Activated T-helper 1 cell treated with anti-CD3 and anti-CD28 coated beads, Interleukin-12 subunit alpha, Interleukin-12 subunit beta, Interleukin-2, Interleukin-4 antibody, amounts not matched to agents 30 ng/mL and 10 ng/mL and 1 ng/mL, durations not matched to agents 14 hours and 24 hours and 36 hours (primary cell): ENCODE measurements at places on chromosomes 12 and 14. TPM values are rescaled to one million over a fixed set of nuclear protein-coding genes. Genes with fewer than 3 reads are reported as not detected.

GRCh38 chr12:19681007-19681406 lies 241.7 kb downstream of the AEBP2 start:
- no peak for DNase-seq

The USP44 gene
- total RNA-seq, result 3.6 and 4.4 TPM in 2 replicates

The ADGRD1 gene
- 0.18 and 0.59 TPM in 2 replicates for total RNA-seq

DNA sequence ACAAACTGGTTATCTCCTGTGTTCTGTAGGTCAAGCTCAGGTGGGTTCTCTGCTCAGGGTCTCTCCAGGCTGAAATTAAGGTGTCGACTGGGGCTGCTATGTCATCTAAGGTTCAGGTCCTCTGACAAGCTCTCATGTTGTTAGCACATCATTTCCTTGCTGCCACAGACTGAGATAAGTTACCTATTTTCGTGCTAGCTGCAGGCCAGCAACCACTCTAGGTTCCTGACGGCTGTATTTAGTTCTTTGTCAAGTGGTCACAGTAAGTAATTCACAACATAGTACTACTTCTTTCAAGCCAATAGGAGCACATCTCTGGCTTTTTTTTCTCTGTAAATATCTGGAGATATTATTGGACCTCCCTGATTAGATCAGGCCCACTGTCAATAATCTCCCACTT lies 169.3 kb upstream of the CAND1 start:
- DNase-seq, result no peak

GRCh38 chr12:91287753-91288152 lies 105.1 kb upstream of the DCN start:
- no peak for DNase-seq
